ENCODE measurements at places on chromosomes 6 and 20.
A peak's percentile ranks its signal among the peaks of the same experiment; 100 is the strongest.

GRCh38 chr6:160118620-160119229 lies 2.9 kb upstream of the SLC22A1 start:
- DNase-seq = no peak

- no peak for DNase-seq
Observed at GRCh38 chr20:1955217-1955616, 38.6 kb downstream of the PDYN start.

DNA sequence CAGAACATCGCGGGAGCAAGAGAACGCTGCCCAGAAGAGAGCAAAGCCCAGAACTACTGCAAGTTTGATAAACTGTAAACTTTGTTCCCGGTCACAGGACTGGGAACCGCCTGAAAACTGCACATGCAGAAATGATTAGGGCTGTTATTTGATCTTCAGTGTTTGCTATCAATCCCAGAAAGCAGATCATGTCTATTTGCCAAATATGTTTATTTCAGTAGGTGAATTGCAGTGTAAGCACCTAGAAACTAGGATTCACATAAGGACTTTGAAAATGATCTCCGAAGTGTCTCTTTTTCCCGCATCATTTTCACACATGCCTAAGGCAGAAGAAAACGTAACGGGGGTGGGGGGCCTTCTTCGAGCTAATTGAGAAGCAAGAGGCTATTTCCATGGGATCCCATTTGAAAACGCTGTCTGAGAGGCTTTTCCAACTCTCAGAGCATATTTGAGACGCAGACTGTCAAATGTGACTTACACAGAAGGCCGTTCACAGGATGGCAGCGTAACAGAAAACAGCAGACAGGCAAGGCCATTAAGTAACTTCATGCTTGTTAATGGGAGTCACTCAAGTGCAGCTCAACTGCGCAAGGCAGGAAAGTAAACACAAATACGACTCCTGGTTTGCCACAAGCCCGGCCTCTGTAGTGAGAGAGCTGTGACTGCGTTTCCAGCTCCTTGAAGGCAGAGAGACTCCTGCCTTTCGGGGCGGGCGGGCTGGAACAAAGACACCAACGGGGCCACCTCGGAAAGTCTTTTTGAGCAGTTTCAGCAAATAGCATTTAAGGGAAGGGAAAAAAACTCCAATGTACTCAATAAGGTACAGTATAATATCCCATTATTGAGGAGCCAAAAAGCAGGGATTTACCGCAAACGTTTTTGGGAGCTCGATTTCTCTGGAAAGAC lies 144.7 kb upstream of the ZNF217 start:
- peak; percentile 97 for DNase-seq

DNA sequence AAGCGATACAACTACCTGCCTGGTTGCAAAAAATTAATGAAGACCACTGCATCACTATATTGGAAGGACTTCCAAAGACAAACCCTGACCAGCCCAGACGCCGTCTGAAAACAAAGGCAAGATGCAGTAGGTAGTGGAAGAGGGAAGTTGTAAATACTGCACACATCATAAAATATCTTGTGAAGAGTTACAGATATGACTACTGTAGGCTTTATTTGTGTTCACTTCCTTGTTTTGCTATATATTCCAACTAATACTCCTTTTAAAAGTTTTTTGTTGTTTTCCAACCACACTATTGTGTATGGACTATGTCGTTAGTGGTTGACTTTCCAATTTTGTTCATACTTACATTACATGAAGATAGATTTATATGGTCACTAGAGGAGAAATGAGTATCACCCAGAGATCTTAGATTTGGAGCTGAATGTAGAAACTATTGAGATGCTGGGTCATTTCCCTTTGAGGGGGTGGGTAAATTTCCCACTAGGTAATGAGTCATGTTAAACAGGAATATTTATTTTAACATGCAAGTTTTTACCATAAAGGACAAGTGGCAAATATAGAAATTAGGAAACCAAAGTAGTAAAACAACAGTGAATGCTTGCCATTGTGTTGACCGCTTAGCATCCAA lies 16.6 kb upstream of the TXLNB start:
- no peak for DNase-seq

DNA sequence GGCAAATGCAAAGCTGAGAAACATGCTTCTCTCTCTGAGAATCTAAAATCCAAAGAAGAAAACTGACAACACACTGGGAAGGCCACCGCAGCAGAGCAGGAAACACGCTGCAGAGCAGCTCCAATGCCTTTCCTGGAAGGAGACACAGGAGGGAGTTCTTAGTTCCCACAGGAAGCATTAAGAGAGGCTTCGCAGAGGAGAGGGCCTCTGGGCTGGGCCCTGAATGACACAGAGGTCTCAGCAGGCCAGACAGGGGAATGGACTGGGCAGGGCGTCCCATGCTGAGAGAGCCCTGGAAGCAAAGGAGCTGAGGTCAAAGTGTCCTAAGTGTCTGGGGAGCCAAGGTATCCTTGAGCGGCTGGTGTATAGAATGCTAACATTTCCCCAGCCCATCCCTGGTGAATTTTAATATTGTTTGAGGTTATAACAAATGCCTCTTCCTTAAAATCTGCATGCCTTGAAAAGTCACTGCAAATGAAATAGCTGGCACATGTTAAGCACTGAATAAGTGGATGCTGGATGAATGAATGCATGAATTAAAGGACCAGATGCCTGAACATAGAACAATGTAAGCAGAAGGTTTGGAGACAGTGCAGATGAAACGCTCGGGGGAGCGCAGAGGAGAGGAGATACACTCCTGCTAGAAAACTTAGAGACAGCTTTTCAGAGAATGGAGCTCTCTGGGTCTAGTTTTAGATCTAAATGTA lies 110.0 kb upstream of the SYNDIG1 start:
- DNase-seq = no peak

- DNase-seq = no peak
Observed at GRCh38 chr6:147911686-147912085, 403.2 kb downstream of the SAMD5 start.

GRCh38 chr20:46089167-46089416 lies 670 bp downstream of the NCOA5 start:
- DNase-seq = no peak

- DNase-seq = peak; percentile 81
Observed at GRCh38 chr6:157849288-157850017, 26.4 kb downstream of the SNX9 start.

DNA sequence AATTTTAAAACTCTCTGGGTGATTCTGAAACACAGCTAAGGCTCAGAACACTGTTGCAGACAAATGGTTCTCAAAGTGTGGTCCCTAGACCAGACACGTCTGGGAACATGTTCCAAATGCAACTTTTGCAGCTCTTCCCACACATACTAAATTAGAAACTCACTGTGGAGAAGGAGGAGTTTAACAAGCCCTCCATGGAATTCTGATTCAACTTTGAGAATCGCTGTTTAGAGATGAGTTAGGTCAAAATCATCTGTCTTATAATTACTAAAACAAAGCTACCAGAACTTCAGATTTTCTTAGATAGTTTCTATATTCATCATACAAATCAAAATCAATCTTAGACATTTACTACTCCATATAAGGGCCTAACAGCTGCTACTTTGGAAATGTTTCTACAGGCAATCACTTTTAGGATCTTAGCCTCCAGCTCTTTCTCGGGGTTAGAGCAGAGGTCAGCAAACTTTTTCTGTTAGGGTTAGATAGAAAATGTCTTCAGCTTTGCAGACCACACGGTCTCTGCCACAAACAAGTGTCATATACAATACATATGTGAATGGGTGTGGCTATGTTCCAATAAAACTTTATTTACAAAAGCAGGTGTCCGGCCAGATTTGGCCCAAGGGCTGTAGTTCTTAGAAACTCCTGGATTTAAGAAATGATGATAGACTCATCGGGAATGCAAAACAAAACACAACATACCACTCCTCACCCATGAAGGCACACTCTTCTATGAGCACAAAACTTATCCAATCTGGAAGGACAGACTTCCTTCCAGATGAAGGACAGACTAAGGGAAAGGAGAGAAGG lies 50.0 kb upstream of the ARHGAP18 start:
- DNase-seq = no peak

DNA sequence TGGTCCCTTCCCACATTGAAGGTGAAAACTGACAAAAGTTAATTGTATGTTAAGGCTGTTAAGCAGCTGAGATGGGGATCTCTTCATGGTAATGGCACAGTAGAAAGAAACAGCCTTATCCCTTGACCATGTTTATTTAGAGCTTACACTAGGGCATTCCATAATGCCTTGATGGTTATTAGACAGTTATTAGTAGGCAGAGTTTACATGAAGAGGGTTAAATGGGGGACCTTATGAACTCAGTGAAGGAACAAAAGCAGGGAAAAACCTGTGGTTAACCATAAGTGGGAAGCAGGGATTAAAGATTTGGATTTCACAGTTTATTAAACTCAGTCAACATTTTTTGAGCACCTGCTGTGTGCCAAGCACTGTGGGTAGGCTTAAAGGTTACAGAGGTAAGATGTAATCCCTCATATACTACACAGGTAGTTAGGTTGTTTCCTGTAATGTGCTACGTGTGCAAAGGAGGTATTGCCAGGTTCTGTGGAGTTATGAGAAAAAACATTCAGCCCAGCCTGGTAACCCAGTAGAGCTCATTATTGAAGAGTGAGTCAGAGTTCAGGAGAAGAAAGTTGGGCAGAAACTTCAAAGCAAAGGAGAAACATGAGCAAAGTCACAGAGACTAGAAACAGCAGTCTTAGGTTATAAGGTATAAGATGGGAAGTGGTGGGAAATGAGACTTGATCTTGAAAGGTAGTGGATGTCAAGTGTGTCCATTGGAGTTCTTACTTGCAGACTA lies 32.3 kb upstream of the GNRH2 start:
- DNase-seq = peak; percentile 69

GRCh38 chr6:30664994-30665767 lies 7.6 kb downstream of the DHX16 start:
- no peak for DNase-seq

- DNase-seq = no peak
Observed at GRCh38 chr6:136982928-136983327, 60.8 kb downstream of the SLC35D3 start.

GRCh38 chr20:57387463-57387862 lies 3.7 kb upstream of the RBM38 start:
- no peak for DNase-seq

GRCh38 chr6:149044528-149044927 lies 273.0 kb upstream of the TAB2 start:
- no peak for DNase-seq

DNA sequence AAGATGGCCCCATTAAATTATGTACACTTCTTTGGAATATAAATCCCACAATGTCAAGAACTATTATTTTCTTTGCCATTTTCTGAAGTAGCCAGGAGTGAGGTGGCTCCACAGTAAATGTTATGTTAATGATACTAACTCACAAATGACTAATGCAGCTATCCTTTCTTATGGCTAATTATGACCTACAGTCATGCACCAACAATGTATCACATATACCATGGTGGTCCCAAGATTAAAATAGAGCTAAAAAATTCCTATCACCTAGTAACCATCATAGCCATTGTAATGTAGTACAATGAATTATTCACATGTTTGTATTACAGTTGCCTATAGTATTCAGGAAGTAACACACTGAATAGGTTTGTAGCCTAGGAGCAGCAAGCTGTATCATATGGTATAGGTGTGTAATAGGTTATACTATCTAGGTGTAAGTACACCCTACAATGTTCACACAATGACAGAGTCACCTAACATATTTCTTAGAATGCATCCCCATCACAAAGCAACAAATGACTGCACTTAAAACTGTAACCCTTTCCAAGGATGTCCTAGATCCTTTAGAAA lies 15.3 kb downstream of the ECHDC1 start:
- DNase-seq = no peak

DNA sequence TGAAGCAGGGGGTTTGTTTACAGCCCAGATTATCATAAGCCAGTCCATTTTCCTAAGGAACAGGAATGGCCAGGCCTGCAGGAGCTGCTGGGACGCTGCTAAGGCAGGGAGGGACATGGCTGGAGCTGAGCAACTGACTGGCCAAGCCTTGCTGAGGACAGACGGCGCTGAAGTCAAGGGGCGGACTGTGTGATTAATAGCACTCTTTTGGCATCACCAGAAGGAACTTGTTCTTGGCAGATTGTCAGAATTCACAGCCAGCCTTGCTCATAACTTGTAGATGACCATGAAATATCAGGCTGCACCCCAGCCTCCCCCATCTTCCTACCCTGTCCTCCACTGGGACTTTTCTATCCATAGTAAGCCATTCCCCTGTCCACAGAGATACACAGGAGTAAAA lies 218.8 kb upstream of the RNF24 start:
- DNase-seq = no peak

DNA sequence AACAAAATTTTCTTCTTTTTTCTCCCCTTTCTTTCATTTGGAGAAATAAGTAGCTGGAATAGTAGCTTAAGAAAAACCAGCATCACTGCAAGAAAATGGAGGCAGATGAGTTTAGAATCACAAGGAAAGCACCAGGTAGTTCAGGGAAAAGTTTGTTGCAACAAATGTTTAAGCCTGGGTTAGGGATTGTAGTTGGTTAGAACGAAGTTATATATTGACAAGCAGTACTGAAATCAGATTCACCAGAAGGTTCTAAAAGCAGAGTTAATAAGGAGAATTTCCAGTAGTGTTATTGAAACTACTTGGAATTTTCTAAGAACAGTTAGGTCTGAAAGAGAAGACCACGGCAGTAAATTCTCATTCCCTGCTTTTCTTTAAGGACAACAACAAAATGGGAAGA lies 70.2 kb downstream of the BMP2 start:
- DNase-seq = no peak

GRCh38 chr6:10305790-10306415 lies 109.0 kb downstream of the TFAP2A start:
- no peak for DNase-seq

Measured in DMS79 treated with DMSO at 0.1 percent for 48 hours (cell line).